ENCODE measurements at places on chromosomes 2 and 18.

DNA sequence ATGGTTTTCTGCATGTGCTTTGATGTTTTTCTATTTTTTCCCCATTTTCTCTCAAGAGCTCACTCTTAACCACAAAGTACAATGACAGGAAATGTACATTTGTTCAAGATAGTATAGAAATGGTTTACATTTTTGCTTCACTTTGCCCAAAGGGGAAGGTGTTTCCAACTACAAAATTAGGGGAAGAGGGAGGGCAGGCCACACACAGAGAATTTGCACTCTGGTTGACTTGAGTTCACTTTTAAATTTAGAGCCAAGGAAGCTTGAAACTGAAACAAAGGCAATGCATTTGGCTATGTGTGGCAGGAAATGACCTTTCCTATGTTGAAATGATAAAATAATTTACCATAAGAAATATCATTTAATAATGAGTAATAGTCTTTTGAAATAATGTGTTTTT lies 19.1 kb upstream of the VIT start:
- no peak for DNase-seq

DNA sequence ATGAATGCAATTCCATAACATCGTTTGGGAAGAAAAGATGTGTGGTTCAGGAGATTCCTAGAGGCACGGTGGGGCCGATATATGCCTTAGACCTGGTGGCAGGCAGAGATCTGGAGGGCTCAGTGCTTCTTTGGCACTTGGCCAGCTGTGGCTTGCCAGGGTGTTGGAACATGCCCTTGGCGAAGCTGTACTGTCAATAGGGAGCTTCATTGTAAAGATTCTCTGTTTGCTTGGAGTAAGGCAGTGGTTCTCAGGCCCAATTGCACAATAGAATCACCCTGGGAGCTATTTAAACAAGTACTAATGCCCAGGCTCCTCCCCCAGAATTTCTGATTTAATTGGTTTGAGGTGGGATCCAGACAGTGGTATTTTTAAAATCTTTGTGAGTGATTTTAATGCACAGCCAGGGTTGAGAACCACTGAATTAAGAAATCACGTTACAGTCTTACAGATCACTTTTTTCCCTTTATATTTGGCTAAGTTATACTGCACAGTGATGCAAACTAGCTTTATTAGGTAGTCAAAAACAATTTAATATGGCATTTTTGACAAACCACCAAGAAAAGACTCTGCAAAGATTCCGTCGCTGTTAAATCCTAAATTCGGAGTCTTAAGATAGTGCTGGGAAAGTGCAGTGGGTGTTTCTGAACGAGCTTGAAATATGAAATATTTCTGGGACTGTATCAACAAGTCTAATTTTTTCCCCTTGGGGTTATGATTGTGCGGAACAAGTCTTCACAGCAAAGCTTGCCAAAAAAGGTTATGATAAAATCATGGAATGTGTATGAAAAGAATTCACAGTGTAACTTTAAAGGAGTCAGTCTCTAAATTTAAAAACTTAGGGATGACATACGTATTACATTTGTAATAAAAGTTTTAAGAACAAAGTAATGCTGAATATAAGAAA lies 78.0 kb downstream of the CRIM1 start:
- DNase-seq, result no peak

DNA sequence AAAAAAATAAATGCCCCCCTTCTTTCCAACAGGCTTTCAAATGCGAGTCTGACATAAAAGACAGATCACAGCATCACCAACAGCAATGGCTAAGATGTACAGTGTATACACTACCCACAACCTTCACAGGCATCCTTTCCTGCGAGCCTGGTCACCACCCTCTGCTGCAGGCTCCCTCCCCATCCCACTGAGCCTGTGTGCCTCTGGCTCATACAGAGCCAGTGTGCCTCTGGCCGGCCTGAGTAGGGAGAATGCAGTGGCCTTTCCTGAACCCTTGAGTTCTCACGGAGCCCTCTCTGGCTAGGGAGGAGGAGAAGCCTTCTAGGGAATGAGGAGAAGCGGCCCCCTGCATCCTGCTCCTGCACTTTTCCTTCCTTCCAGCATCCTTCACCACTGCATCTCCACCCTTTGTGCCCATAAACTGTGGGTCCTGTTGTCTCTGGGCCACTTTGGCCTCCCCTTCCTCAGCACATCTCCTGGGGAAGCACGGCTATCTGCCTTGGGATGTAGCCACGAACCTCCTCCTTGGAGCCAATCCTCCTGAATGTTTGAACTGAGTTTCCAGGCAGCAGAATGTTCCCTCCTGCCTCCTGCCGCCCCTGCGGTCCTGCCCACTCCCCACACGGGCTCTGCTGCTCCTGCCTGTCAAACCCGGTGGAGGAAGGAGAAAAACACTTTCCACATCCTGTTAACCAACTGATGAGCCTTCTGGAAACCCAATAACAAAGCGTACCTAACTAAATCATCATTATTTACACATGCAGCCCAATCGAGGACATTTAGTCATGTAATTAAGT lies 22.5 kb downstream of the GYPC start:
- no peak for DNase-seq

- no peak for DNase-seq
These were observed 1067.7 kb upstream of the CELF4 start for GRCh38 chr18:38633333-38633732.

GRCh38 chr2:86806059-86806857 lies 15.5 kb upstream of the CD8A start:
- DNase-seq, result no peak

- no peak for DNase-seq
These were observed 86.7 kb downstream of the LYPD6B start for GRCh38 chr2:149125031-149125725.

GRCh38 chr2:53884883-53885282 lies 25.1 kb upstream of the GPR75 start:
- DNase-seq, result no peak

DNA sequence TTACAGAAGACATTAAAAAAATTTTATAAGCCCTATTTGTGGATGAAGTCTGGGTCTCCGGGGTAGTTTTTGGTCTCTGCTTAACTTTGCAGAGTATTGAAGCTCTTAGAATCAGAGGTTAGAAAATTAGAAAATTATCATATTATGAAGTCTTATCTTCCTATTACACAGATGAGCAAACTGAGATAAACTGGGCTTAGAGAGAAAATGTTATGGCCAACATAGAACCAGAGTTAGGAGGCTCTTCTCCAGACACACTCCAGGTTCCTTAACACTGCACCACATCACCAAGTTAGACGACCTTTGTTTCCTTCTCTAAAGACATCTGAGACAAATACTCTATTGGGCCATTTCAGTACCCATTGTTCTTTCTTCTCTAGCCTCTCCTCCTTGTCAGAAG lies 36.7 kb upstream of the NEB start:
- DNase-seq, result no peak

- DNase-seq, result no peak
These were observed 229.8 kb downstream of the VAPA start for GRCh38 chr18:10143596-10143995.

DNA sequence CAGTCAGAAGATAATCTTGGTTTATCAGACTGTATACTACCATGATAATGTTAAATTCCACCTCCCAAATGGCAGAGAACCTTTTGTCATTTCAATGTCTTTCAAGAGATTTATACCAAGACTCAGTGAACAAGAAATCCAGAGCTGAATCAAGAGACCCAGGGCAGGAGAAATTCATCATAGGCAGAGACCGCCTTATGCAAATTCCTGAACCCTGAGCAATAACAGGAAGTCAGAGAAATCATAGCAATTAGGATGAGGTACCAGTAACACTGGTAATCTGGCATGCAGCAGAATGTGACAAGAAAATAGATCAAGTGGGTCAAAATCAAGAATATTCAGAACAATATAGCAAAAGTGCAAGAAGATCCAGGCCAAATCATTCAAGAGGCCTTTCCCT lies 412.4 kb upstream of the LRATD1 start:
- DNase-seq, result no peak

DNA sequence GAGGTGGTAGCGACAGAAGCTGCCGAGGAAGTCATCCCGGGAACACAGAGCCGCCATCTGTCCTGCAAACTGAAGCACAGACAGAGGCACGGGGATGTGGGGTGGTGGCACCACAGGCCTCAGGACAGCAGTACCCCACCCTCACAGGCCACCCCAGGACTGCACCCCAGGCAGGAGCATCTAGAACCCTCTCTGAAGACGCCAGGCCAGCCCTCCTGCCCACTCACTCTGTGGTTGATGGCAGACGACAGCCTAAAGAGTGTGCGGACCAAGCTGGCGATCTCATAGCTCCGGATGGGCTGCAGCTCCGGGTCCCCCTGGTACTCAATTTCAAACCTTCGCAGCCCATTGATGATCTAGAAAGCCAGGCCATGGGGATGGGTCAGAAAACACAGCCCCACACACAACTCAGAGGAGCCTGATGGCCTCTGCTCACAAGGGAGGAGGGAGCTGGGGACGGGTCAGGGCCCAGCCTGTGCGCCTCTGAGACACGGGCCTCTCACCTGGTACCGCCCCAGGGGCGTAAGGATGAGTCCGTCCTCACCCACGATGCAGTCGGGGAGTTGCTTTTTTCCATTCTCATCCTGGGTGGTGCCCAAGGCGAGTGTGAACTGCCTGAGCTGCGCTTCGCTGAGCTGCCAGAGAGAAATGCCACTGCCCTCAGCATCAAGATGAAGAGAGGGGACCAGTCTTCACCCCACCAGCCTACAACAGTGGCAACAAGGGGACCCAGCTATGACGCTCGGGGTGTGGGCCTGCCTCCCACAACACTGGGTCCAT lies 8.1 kb upstream of the CCDC74B start:
- DNase-seq, result no peak

DNA sequence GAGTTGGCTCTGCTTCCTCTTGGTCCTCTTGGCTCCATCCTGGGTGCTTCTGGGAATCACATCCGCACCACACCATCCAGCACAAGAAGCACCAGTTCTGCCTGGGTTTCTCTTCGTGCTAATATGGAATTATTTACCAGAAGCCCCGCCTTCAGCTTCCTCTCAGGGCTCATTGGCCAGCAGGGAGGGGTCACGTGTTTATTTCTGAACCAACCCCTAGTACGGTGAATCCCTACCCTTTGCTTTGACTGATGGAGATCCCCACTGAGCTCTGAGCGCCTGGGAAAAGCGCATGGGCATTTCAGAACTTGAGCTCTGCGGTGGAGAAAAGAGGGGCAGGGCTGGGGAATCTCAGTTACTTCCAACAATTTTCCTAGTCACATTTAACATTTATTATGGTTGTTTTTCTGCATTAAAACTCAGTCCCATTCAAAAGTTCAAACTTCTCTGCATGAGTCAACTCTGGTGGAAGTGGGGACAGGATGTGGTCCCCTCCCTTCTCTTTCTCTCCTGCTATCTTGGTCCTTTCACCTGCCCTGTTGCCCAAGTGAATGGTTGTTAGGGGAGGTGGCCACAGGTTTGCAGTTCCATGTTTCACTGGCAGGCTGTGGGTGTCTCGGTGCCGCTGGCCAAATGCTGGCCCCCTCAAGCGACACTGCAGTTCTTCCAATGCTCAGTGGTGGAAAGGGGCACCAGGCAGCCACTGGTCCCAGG lies 76.4 kb upstream of the TTC39C start:
- peak; percentile 43 for DNase-seq

DNA sequence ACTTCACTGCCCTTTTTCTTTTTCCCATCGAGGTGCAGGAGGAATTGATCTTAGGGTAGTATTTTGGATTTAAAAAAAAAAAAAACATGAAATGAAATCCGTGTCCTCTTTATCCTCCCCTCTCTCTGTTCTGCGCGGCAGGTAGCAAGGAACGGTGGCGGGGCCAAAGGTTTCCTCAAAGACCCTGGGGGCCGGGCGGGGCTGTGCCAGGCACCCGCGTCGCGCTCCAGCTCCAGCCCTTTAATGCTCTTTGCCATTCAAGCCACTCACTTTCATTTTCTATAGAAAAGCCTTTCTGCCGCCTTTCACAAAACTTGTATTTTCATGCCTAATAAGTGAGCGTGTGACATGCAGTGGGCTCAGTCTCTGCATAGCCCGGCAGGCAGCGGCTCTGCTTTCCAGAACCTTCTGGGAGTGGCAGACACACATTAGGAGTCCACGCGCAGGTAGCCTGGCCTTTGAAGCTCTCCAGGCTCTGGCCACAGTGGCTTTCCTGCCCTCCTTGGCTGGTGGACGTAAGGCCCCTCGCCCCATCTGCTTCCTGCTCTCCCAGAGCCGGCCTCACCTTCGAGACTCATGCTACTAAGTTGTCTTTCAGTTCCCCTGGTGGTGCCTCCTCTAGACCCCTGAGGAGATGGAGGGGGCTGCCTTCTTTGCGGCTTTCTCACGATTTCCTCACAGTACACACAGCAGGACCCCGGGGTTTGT lies 41.7 kb downstream of the AGAP1 start:
- no peak for DNase-seq

- no peak for DNase-seq
These were observed 198.5 kb downstream of the UBE2E3 start for GRCh38 chr2:181178823-181179412.

GRCh38 chr2:174330945-174331594 lies 3.7 kb upstream of the SP9 start:
- DNase-seq, result no peak

DNA sequence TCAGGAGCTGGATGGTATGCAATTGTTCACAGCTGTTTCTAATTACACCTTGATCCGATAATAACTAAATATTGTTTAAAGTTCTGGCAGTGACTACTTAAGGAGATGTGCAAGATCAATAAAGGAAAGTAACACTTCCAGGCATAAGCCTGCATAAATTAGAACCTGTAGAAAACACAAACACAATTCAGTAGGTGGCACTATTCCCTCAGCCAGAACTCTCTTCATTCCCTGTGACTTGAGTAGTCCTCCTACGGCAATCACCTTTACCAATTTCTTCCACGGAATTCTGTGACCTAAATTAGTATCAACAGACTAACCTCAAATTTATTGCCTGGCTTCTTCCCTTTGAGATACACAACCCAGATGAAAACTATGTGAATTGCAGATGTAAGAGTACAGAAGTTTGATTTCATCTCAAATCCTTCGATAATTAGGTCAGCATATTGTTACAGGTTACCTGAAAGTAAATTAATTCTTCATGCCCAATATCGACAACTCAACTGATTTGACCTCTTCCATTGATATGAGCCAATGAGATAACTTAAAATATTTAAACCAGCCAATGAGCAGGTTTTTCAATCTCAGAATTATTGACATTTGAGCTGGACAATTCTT lies 137.8 kb downstream of the PID1 start:
- no peak for DNase-seq

GRCh38 chr2:110864731-110865130 lies 132.4 kb downstream of the ACOXL start:
- no peak for DNase-seq

- no peak for DNase-seq
These were observed 236.9 kb upstream of the REV1 start for GRCh38 chr2:99726691-99727090.

DNA sequence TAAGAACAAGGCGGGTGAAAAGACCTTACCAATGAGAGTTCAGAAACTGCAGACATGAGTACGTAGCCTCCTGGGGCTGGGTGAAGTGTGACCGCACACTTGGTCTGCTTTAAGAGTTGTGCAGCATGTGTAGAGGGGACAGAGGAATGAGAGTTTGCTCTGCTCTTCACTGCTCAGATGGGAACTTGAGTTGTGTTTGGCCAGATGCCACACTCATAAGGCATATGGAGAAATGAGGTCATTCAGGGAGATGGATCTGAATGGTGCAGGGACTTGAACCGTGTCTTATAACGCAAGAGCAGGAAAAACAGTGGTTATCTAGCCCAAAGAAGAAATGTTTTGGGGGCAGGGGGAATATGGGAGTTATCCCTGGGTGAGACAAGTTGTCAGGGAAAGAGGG lies 273.8 kb upstream of the LYPD1 start:
- no peak for DNase-seq

GRCh38 chr2:153043385-153043784 lies 325.0 kb downstream of the ARL6IP6 start:
- DNase-seq, result no peak

GRCh38 chr2:2324119-2324518 lies 7.0 kb downstream of the MYT1L start:
- DNase-seq, result no peak

Measured in GM06990 (cell line).